ENCODE measurements at places on chromosomes 13 and 19.
A peak's percentile ranks its signal among the peaks of the same experiment; 100 is the strongest.

- DNase-seq: no peak
These were observed 183.9 kb upstream of the TSHZ3 start for GRCh38 chr19:31533114-31533513.

DNA sequence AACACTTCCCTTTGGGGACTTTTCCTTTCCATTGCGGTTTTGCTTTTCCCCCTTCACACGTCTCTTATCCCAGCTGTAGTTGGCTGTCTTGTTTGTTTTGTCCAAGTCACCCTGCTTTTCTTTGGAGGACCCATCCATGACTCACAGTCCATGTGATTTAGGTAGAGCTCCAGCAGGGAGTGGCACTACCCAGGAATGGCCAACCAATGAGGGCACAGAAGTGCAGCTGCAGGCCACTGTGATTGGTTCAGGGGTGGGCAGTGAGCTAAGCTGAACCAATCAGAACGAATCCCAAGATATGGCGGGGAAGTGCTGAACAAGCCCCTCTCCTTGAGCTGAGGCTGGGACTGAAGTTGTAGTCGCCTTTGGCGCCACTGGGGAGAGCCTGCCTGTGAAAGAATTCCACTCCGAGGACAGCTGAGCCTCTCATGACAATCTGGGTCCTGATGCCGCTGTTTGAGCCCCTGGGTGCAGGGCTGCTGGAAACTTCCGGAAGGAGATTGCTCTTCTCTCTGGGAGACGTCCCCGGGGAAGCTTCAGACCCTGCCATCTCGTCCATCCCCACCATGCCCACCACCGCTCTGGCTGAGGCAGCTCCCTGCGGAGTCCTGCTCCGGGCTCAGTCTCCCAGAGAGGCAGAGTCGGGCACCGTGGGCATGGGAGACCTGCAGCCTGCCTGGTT lies 62.9 kb upstream of the URI1 start:
- DNase-seq: no peak

GRCh38 chr19:49058562-49058961 lies 1.0 kb upstream of the CGB7 start:
- DNase-seq: peak; percentile 34

GRCh38 chr13:101544979-101545378 lies 92.5 kb downstream of the ITGBL1 start:
- DNase-seq: no peak

- no peak for DNase-seq
These were observed 611.4 kb downstream of the PCDH9 start for GRCh38 chr13:66618702-66619101.

GRCh38 chr13:47033216-47033615 lies 136.4 kb upstream of the HTR2A start:
- no peak for DNase-seq

DNA sequence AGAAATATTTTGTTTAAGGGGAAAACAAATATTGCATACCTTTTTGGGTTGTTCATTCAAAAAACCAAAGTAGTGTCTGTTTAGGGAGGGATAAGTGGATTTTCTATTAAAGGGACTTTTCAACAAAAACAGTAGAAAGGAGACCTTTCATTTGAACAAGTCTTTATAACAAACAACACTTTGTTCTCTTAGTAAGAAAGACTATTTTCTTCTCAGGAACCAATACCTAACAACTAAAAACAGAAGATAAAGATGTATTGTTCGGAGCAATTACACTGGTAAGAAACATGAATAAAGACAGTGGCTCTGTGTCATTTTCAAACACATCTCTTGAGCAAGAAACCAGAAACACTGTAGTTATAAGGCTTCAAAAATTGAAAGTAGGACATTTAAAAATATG lies 1610.1 kb upstream of the PCDH20 start:
- DNase-seq: no peak

DNA sequence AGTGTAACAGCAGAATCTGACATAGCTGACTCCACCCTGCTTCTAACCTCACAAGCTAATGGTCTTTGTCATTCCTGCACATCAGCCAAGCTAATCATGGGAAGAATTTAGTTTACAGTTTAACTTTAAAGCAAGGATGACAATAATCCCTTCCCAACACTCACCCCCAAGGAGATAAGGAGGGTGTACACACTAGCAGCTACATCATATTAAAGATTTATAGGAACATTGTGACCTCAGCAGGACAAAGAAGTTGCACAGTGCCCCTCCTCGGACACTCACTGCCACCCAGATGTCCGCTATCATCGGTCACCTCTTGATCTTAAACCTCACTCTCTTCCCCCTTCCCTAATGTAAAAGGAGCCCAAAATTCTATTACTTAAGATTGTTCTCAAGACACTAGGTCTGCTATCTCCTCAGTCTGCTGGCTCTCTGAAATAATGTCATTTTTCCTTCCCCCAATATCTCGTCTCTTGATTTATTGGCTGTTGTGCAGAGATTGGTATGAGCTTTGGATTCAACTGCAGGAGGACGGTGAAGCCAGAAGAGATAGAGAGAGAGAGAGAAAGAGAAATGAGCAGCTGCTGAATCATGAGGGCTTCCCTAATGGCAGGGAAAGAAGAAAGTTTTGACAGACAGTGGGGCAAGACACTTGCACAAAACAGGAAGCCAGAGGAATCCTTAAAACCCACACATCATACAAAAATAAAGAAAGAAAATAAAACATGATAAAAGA lies 17.5 kb upstream of the FFAR2 start:
- no peak for DNase-seq

All from activated T-cell treated with anti-CD3 and anti-CD28 coated beads for 48 hours (primary cell).